Vagina (tissue), 2 donors: ENCODE measurements at places on chromosomes 6 and 20.
A peak's percentile ranks its signal among the peaks of the same experiment; 100 is the strongest.

- DNase-seq = no peak
Measured at GRCh38 chr6:96659084-96659845, 96.3 kb downstream of the FHL5 start.

DNA sequence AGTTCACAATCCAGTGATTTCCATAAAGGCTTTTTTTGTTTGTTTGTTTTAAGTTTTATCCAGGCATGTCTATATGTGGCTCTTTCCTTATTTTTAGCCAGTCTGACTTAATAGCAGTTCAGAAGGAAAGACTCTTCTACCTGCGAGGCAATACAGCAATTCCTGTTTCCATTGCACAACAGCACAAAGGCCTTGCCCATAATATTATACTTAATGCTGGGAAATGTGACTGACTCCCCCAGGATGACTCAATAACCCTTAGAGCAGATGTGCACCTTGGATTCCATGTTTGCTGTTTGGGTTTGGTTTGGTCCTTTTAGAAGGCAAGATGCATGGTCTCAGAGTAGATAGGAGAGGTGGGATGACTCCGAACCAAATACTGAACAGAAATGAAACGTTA is 184.1 kb downstream of the MTFR2 start:
- no peak for DNase-seq

DNA sequence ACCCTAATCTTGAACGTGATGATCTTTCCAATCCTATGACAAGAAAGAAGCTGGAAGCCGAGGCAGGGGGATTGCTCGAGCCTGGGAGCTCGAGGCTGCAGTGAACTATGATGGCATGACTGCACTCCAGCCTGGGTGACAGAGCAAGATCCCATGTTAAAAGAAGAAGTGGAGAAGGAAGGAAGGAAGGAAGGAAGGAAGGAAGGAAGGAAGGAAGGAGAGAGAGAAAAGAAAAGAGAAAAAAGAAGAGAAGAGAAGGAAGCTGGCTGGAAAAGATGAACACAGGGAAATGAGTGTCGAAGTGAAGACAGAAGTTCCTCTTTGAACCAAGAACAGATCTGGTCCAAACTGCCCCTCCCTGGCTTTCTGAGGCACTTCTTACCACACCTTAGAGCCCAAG is 136.0 kb upstream of the PRND start:
- DNase-seq = no peak

GRCh38 chr6:10425975-10426780 is 11.3 kb upstream of the TFAP2A start:
- DNase-seq = no peak

GRCh38 chr6:22062807-22063408 is 233.9 kb downstream of the PRL start:
- DNase-seq = no peak

- DNase-seq = peak; percentile 64
Measured at GRCh38 chr6:45681860-45682511, 304.3 kb upstream of the SUPT3H start.

GRCh38 chr20:24969186-24970029 is 20.3 kb downstream of the CST7 start:
- peak; percentile 79 for DNase-seq

DNA sequence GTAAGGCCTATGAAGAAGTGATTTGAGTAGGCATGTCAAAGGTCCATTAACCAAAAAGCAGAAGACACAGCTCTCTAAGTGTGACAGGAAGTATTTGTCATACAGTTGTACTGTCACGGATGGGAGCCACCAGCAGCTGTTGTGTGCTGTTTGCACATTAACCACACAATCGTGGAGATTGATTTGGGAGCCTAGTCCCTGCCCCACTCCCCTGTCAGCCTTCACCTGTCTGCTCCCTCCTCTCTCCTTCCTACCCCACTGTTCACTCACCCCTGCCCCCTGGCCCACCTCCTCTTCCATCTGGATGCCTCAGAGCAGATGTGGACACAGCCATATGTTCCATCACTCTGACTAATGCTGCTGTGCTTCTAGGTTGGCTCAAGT is 124.7 kb upstream of the SPACA1 start:
- DNase-seq = no peak

DNA sequence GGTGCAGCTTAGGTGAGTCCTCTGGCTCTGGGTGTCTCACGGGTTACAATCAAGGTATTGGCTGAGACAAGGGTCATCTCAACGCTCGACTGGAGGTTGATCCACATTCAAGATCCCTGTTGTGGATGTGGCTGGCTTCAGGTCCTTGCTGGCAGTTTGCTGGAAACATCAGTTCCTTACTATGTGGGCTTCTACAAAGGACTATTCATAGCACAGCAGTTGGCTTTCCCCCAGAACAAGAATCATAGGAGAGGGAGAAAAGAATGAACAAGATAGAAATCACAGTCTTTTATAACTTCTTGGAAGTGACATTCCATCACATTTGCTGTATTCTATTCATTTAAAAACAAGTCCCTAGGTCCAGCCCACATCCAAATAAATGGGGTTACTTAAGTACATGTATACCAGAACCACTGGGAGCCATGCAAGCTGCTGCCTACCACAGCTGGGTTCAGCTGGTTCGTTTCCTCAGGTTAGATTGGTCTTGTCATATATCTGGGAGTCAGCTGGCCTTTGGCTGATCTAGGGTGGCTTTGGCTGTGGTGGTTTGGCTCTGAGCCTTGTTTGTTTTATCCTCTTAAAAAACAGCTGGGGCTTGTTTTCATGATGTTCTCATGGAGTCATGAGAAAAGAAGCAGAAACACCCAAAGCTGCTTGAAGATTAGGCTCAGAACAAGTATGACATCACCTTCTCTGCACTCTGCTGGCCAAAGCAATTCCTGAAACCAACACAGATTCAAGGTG is 433.2 kb upstream of the SPTLC3 start:
- peak; percentile 94 for DNase-seq
